GM13977 (cell line): ENCODE measurements at places on chromosomes 6 and 20.

DNA sequence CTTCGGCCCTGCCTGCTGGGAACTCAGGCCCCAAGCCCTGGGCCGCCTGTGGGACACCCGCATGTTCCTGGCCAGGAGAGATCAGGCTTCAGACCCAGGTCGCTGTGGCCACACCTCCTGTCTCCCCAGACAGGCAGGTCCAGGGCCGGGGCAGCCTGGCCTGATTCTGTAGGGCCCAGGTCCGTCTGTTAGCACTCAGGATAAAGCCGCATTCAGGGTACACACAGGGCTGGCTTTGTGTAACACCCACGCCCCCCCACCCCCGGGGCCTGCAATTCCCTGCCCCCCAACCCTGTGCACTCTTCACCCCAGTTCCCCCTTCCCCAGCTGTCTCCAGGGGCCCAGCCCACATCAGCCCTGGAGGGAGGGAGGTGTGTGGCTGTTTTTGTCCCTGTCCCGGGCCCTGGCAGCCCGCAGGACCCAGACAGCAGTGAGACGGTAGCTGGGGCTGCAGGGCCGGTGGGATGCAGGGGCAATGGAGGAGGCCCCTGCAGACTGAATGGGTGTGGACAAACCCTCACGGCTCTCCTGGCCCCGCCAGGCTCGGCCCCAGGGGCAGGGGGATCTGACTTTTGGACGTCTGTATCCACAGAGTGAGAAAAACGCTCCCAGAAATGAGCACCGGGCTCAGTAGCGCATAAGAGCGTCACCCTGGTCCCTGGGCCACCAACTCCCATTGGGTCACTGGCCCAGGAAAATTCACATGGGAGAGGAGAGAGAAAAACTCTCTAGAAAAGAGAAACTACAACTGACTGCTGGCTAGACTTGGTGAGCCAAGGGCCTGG, 42.4 kb upstream of the ZBP1 start:
- no peak for DNase-seq

DNA sequence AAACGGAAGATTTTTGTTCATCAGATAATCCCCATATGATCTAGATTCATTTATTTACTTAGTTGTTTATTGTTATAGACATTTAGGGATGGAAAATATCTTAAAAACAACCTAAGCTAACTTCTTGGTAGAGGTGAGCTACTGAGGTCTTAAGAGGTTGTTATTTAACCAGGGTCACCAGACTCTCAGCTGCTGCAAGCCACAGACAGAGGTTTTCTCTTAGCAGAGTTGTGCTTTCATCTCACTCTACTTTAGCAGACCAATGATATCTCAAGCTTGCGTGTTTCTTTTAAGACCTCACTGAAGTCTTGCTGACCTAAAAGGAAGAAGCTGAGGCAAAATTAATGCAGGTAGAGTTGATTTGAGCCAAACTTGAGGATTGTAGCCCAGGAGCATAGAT, 43.6 kb downstream of the NCOA7 start:
- DNase-seq = no peak

- no peak for DNase-seq
Measured at GRCh38 chr6:53458105-53458866, 86.6 kb downstream of the GCLC start.

DNA sequence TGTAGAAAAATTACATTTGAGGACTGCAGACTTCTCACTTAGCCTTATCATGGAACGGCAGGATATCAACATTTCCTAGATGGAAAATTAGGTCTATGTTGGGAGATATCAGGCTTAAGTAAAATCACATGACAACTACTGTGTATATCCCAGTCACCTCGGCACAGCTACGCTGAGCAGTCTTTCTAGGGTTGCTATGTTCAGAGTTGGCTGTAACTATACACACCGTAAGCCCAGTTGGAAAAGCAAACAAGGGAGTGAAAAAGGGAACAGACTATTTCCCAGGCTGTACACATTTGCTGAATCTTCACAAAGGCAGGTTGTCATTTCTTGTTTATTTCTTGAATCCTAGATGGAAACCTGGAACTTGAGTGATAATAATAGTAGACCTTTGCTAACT, 80.7 kb upstream of the PTPRK start:
- DNase-seq = no peak

GRCh38 chr6:9789201-9789600, 625.7 kb downstream of the TFAP2A start:
- no peak for DNase-seq

- DNase-seq = no peak
Measured at GRCh38 chr6:119527231-119527578, 177.6 kb upstream of the MAN1A1 start.
